Tibial artery (tissue), 4 donors: ENCODE measurements at places on chromosomes 2 and 18.
A peak's percentile ranks its signal among the peaks of the same experiment; 100 is the strongest.

- H3K4me1 ChIP-seq: no peaks in the 10 kb centered on the region
- peaks cover 3% of the 10 kb centered on the region for H3K27me3 ChIP-seq
- no peak overlapping the region for H3K4me3 ChIP-seq
- H3K36me3 ChIP-seq: no peaks in the 10 kb centered on the region
- H3K27ac ChIP-seq: no peak overlapping the region
These were observed 111.7 kb upstream of the AGAP1 start for GRCh38 chr2:235382179-235382578.

- peaks cover 3% of the 10 kb centered on the region for H3K27me3 ChIP-seq
- no peak overlapping the region for H3K27ac ChIP-seq
- H3K4me3 ChIP-seq: no peak overlapping the region
- DNase-seq: no peak
- H3K4me1 ChIP-seq: no peaks in the 10 kb centered on the region
These were observed 417.0 kb downstream of the GALR1 start for GRCh38 chr18:77666613-77667012.

DNA sequence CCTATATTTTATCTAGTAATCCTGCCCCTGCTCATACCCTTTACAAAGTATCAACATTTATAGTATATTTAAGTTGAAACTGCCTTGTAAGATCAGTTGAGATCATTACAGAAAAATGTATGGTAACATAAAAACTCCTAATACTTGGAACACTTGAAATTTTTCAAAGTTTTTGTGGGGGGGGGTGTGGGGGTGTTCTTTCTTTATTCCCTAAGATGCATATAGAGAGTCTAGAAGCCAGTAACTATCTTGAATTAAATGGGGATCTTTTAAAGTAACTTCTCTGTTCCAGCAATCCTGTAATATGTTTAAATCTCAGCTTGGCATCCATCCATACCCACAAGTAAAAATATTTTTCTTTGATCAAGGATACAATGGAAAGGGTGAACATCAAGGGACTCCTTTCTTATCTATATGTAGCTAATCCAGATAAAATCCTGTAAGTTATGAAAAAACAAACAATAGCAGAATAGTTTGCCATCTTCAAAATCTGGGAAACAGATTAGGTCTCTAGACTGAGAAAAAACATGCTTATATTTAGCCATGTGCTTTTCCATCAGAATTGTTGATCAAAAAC is 455.3 kb downstream of the MEIS1 start:
- H3K4me3 ChIP-seq: no peak overlapping the region
- H3K27me3 ChIP-seq: no peaks in the 10 kb centered on the region
- DNase-seq: no peak
- H3K27ac ChIP-seq: no peak overlapping the region
- H3K36me3 ChIP-seq: no peaks in the 10 kb centered on the region

DNA sequence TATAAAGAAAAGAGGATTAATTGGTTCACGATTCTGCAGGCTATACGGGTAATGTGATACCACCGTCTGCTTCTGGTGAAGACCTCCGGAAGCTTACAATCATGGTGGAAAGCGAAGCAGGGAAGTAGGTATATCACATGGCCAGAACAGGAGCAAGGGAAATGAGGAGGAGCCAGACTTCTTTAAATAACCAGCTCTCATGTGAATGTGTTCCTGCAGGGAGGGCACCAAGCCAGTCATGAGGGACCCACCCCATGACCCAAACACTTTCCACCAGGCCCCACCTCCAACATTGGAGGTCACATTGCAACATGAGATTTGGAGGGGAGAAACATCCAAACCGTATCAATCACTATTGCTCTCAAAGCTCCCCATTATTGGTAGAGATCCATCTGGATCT is 61.8 kb downstream of the EFEMP1 start:
- H3K36me3 ChIP-seq: peaks cover 5% of the 10 kb centered on the region
- H3K27me3 ChIP-seq: no peaks in the 10 kb centered on the region
- DNase-seq: peak; percentile 60
- peak overlapping the region; percentile 80 for H3K27ac ChIP-seq

DNA sequence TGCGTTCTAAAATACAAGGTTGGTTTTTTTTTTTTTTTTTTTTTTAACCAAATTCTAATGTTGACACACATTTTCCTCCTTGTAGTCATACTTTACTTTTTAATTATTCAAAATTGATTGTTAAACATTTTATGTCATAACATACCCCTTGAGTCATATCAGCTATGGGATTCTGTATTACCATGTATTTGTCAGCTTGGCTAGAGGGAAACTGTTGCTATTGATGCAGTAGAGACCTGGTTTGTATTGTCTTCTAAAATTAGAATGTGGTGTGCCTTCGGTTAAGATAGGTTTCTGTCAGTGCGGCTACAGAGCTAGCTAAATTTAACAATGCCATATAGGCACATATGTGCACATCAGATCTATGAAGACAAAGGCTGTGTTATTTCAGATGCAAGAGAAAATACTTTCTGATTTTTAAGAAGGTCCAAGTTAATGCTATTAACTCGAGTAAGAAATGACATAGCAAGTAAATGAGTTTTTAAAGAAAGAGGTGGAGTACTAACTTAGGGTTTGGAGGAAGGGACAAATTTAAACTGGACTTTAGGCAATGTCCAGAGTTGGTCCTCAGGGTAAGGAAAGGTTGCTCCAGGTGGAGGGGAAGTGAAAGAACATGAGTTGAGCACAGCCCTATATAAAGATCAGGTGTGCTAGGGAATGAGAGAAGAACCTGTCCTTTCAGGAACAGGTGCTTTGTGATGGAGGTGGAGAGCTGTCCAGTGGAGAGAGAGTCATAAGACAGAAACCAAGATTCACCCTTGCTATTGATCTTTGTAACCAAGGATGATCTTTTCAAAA is 152.3 kb downstream of the PRPF40A start:
- no peaks in the 10 kb centered on the region for H3K4me1 ChIP-seq
- peaks cover 12% of the 10 kb centered on the region for H3K36me3 ChIP-seq
- H3K4me3 ChIP-seq: no peak overlapping the region
- DNase-seq: no peak
- no peaks in the 10 kb centered on the region for H3K27me3 ChIP-seq

GRCh38 chr2:64760128-64760527 is 106.4 kb upstream of the SERTAD2 start:
- H3K27ac ChIP-seq: no peak overlapping the region
- no peaks in the 10 kb centered on the region for H3K4me1 ChIP-seq
- no peaks in the 10 kb centered on the region for H3K27me3 ChIP-seq
- H3K4me3 ChIP-seq: no peak overlapping the region
- no peak for DNase-seq

DNA sequence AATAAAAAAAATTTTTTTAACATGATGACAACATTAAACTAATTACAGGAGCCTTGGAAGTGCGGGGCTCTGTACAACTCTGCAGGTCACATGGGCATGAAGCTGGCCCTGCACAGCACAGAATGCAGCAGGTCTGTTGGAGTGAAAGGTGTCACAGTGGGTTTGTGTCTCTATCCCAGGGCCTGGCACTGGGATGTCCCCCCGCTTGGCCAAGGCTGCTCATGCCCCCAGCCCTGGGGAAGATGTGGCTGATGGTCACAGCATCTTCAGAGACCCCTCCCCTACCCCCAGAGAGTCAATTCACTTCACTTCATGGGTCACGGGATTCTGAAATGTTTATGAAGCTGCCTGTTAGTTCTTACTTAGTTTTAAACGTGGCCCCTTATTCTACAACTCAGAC is 95.9 kb upstream of the TAF1B start:
- no peak overlapping the region for H3K4me3 ChIP-seq
- no peaks in the 10 kb centered on the region for H3K36me3 ChIP-seq
- H3K4me1 ChIP-seq: no peaks in the 10 kb centered on the region
- H3K27me3 ChIP-seq: no peaks in the 10 kb centered on the region
- no peak overlapping the region for H3K27ac ChIP-seq

DNA sequence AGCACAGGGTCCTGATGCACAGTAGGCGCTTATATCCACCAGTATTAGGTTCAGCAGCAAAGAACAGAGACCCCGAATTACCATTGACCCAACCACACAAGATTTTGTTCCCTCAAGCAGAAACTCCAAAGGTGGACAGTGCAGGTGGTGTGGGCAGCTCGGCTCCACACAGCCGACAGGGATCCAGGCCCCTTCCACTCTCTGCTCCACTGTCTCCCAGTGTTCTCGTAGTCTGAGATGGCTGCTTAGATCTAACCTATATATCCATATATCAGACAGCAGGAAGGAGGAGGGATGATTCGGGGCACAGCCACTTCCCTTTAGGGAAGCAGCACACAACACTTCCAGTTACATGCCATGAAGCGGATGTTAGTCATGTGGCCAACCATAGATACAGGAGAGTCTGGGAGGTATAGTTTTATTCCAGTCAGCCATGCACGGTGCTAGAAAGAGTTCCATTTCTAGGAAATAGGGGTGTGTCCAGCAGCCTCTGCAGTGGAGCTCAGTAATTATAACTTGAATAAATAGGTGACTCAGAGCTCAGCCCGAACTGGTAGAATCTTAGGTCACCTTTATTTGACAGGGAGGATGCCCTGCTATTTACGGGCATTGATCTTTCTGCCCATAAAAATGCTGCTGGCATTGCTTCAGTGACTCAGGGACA is 158.9 kb downstream of the TWIST2 start:
- H3K4me3 ChIP-seq: no peak overlapping the region
- H3K27me3 ChIP-seq: no peaks in the 10 kb centered on the region
- no peak overlapping the region for H3K27ac ChIP-seq
- DNase-seq: no peak
- no peaks in the 10 kb centered on the region for H3K36me3 ChIP-seq

- H3K27me3 ChIP-seq: no peaks in the 10 kb centered on the region
- no peak overlapping the region for H3K4me3 ChIP-seq
- H3K4me1 ChIP-seq: no peaks in the 10 kb centered on the region
- no peaks in the 10 kb centered on the region for H3K36me3 ChIP-seq
- no peak for DNase-seq
These were observed 46.7 kb downstream of the LYPD6B start for GRCh38 chr2:149084924-149085795.
